Memory B cell (primary cell): ENCODE measurements at places on chromosomes 7 and 10.

DNA sequence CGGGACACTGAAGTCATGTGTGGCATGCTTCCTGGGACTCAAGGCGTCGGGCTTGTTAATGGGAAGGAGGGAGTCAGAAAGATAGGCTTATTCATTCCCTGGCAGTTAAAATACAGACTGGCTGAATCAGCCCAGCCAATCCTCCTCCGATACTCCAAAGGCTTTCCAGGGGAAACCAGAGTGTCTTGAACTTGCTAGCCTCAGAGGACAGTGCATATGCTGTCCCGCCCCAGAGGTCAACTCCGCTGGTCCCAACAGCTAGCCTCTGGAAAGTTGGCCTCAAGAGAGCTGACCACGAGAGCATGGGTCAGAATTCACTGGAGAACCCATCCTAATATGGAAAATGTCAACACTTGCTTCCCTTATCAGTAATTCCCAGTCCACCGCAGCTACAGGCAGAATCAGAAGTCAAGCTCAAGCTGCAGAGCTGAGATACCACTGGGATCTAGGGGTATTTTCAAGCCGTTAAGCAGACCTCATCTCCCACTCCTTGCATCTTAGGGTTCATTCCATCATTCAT lies 43.0 kb downstream of the ELMO1 start:
- DNase-seq = no peak

- DNase-seq = no peak
Measured at GRCh38 chr10:126012485-126012884, 116.1 kb downstream of the FANK1 start.

DNA sequence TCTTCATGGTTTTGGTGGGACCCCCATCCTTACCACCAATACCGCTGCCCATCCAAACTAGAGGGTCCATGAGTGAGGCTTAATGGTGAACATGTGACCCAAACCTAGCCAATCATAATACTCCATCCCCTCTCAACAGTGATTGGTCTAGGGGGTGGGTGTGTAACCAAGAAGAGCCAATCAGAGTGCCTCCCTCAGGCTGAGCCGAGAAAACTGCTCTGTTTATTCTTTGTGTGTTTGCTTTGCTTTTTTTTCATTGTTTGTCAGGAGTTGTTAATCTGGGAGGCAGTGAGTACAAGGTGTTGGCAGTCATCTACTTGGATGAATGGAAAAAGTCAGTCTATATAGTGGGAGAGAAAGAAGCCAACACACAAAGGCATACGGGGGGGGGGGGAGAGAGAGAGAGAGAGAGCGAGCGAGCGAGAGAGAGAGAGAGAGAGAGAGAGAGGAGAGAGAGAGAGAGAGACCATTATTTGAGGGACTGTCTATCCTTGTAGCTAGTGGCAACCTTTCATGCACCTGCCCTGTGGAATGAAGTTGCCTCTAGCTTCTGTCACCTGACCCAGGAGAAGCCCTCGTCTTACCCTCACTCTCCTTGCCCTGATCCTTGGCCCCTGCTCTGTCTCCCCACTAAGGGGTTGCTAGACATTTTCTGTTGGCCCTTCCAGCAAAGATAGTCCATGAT lies 441.7 kb downstream of the TYW1 start:
- DNase-seq = no peak

GRCh38 chr7:44062903-44063295 lies 2.5 kb downstream of the PGAM2 start:
- DNase-seq = no peak

GRCh38 chr7:44438816-44439215 lies 51.6 kb downstream of the NUDCD3 start:
- no peak for DNase-seq

DNA sequence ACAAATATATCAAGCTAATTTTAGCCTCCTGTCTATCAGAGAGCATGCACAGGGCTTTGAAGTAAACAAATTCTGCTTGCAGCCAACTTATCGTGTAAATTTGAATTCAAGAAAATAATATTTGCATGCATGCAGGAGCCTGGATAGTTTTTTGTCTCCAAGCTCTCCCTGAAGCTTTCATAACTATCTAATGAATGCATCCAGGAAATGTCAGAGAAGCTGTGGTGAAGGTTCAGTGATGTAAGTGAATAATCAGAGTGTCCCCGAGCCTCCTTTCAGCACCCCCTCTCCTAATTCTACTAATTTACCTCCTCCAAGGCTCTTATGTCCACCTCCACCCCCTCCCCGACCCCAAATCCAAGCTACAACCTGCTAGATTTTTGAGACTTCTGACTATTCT lies 172.0 kb upstream of the ZNF32 start:
- DNase-seq = no peak

DNA sequence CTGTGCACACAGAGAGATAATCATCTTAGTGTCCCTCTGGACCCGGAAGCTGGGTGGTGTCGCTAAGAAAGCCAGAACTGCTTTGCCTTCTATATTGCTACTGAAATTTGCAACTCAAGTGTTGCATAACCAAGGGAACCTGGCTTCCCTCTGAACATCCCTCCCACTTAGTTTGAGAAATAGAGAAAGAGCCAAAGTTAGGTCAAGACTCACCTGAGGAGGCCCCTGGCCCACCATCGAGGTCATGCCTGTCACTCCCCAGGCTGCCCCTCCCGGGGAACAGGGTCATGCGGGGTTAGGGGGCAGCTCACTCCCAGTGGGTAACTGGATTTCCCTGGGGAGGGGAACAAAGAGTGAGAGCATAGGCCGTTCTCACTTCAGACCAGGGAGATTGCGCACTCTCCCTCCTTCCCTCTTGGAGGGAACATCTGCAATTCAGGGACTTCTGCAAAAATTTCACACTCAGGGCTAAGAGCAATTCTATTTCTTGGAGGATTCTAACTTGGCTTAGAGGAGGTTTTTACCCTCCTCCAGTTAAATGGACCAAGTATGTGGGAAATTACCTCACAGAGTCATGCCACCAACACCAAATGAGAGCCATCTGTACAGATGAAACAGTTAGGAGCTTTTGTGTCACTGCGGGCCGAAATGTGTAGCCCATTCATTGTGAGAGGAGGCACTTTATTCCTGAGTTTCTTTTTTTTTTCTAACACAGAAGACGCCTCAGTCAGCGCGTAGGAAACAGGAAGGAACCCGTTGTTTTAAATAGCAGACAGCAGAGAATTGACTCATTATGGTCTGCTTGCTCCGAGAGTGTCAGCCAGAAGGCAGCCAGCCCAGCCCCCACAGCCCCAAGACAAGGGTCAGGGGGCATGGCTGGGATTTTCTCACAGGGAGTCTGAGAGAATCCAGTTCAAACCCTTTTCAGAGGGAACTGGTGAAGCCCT lies 221.3 kb downstream of the ARHGAP12 start:
- no peak for DNase-seq

DNA sequence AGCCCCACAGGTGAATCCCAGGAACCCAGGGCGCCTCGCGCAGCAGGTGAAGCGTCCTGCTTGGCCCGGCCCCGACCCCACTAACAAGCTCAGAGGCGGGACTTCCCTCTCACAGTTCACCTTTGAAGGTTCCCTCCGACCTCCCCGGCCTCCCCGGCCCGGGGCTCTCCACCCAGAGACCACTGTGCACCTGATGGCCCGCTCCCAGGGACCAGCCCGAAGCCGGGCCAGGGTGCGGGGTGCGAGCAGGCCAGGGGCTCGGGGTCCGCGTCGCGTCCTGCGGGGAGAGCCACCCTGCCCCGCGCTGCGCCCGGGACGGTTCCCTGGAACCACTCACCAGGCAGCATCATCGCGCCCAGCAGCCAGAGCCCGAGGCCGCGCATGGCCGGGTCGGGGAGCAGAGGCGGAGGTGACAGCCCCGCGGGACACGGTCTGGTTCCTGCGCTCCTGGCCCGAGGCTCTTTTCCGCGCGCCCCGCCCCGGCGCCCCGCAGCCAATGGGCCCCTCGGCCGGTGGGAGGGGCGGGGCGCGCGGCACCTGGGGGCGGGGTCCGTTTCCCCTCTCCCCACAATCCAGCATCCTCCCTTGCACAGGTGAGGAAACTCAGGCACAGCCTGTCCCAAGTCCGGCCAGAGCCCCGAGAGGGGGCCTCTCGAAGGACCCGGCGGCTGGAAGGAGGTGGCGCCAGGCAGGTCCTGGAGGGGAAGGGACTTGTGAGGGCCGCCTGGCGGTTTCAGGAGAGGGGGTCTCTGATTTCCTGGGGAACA lies at the start of gene ADAM8:
TSS of gene ADAM8 (minus strand) at position 434 of the 767 bp plus-strand sequence. CDS start at position 383, 51 bp downstream.
- peak; percentile 70 for DNase-seq

GRCh38 chr7:22442187-22442881 lies 57.7 kb downstream of the STEAP1B start:
- no peak for DNase-seq

- no peak for DNase-seq
Measured at GRCh38 chr7:157734676-157735640, 398.2 kb downstream of the DNAJB6 start.

GRCh38 chr10:18647945-18648344 lies 3.4 kb downstream of the NSUN6 start:
- DNase-seq = no peak

GRCh38 chr10:106341356-106341755 lies 823.1 kb downstream of the SORCS1 start:
- DNase-seq = no peak

- no peak for DNase-seq
Measured at GRCh38 chr7:45088821-45089340, at the start of gene NACAD. TSS of gene NACAD (minus strand) at chr7:45088969. CDS start at chr7:45088894, 75 bp downstream.

- DNase-seq = no peak
Measured at GRCh38 chr10:47118326-47118725, 181.7 kb upstream of the GDF10 start.

DNA sequence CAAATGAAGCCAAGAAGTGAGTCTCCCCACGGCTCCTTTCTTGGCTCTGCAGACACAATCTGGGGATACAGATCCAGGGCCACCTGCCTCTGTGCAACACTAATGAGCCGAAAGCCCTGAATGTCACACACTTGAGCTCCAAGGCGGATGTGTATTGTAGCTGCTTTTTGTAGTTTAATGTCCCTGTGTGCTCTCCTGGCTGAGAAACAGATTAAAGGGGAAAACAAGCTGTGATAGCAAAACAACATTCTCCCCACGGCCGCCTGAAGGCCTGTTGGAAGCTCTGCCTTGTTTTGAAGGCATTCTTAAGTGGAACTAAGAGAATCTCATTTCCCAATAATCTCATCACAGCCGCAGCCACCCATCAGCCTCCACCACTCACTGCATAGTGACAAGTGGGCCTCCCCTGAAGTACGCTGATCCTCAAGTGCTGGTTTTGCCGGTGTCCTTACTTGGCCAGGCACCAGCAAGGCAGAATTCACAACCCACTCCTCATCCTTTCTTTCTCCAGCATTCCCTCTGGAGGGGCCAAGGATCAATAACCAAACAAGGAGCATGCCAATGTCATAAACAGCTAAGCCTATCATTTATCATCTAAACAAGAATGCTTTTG lies 44.4 kb upstream of the AMPH start:
- no peak for DNase-seq

- no peak for DNase-seq
Measured at GRCh38 chr7:98387544-98388226, 13.2 kb downstream of the BAIAP2L1 start.

- no peak for DNase-seq
Measured at GRCh38 chr7:6542368-6542767, 8.9 kb downstream of the GRID2IP start.

DNA sequence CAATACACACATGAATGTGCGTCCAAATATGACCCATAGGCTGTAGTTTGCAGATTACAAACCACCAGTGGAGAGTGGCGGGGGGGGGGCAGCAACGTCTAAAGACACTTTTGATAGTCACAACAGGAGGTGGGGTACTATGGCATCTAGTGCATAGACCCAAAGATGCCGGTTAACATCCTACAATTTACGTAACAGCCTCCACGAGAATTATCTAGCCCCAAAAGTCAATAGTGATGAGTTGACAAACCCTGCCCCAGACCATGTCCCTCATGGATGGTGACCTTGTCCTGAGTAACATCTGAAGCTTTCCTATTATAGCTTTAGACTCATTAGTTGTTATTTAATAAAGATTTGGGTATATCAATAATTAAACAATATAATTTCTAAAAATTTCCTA lies 31.6 kb downstream of the USP6NL start:
- no peak for DNase-seq

DNA sequence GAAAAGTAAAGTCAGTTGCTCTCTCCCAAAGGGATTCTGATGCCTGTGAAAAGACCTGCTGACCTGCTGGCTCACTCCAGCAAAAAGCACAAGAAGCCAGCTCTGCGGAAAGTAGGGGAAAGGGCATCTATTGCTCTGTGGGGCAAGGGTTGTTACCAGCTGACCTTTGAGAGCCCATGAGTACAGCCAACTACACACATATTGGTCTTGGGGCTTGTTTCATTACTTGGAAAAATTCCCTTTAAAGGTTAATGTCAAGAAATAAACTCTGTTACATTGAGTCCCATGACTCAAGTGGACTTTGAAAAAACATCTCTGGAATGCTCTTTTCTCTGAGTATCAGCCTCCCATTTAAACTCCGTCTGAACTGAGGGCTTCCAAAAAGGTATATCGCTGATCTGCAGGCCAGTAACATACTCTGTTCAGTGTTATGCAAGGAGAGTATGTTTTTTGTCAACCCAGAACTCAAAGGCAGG lies 53.2 kb downstream of the PANK1 start:
- DNase-seq = no peak

DNA sequence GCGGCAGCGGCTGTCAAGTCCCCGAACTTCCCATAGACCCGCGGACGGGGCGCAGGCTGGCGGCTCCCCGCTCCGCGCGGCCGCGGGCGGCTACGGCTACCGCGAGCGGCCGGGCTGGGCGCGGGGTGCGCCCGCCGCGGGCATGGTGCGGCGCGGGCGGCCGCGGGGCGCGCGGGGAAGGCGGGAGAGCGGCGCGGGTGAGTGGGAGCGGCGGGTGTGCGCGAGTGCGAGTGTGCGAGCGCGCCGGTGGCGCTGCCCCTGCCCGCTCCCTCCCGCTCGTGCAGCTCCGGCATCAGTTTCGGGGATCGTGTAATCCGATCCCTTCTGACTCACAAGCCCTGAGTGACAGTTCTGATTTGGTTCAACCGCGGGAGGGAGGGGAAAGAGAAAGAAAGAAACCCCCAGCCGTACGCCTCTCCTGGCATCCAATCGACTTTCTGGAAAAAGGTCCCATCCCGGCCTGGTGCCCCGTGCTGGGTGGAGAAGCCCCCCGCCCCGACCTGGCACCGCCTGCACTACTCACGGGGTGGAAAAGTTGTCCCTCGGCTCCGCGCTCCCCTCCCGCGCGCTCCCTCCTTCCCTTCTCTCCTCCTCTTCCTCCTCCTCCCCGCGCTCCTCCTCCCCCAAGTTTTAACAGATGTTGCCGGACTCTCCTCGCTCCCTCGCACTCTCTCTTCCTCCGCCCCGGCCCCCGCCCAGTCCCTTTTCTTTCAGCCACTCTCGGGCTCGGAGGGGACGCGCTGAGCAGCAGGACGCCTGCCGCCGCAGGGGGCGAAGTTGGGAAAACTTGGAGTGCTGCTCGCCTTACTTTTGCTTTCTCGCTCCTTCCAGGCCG lies at the start of gene GLI3:
TSS of gene GLI3 (minus strand) at position 234 of the 835 bp plus-strand sequence. CDS start 13,956 bp downstream, outside the sequence.
- no peak for DNase-seq
